ENCODE measurements at places on chromosomes 13 and 19. TPM values are rescaled to one million over a fixed set of nuclear protein-coding genes. Genes with fewer than 3 reads are reported as not detected.

- no peak overlapping the region for H3K4me3 ChIP-seq
- H3K27ac ChIP-seq: no peak overlapping the region
- H3K27me3 ChIP-seq: no peaks in the 10 kb centered on the region
- no peaks in the 10 kb centered on the region for H3K4me1 ChIP-seq
- H3K36me3 ChIP-seq: no peaks in the 10 kb centered on the region
- DNase-seq: no peak
These were observed 4.8 kb downstream of the CEBPA start for GRCh38 chr19:33297401-33298145.

The SYNGR4 gene
- not detected for total RNA-seq

The CBY2 gene
- not detected for total RNA-seq

- peak overlapping the region; percentile 57 for H3K4me3 ChIP-seq
- peaks cover 100% of the 10 kb centered on the region for H3K4me1 ChIP-seq
- H3K36me3 ChIP-seq: no peaks in the 10 kb centered on the region
- no peaks in the 10 kb centered on the region for H3K27me3 ChIP-seq
- peak; percentile 79 for DNase-seq
These were observed 23.4 kb downstream of the UBAC2 start for GRCh38 chr13:99224021-99224420.

The ZNF442 gene
- total RNA-seq: 6.3 TPM

DNA sequence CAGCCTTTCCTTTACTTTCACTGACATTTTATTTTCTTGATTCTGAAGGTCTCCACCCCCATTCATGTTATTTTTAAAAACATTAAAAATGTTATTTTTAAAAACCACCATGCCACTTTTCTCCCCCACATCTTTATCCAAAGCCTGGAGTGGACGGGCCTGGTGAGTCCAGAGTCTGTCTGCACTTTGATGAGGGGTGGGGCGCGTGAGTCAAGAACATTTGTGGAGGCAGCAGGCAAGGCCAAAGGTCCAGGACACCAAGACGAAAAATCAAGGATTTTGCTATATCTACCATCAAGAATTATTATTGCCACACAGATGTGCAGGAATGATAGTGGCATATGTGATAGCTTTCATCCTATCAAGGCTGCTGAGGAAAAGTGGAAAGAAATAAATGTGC, 224.9 kb downstream of the FGF9 start:
- no peaks in the 10 kb centered on the region for H3K27me3 ChIP-seq
- H3K27ac ChIP-seq: no peak overlapping the region
- H3K4me3 ChIP-seq: no peak overlapping the region
- H3K4me1 ChIP-seq: 0 out of 2 replicates have a peak, but pooled peaks cover 2% of the 10 kb centered on the region

The GAPDHS gene
- total RNA-seq: not detected

The GJB6 gene
- total RNA-seq: not detected

The CACNG7 gene
- total RNA-seq: not detected

- no peaks in the 10 kb centered on the region for H3K4me1 ChIP-seq
- no peaks in the 10 kb centered on the region for H3K27me3 ChIP-seq
- H3K36me3 ChIP-seq: no peaks in the 10 kb centered on the region
- H3K4me3 ChIP-seq: no peak overlapping the region
These were observed 226.8 kb downstream of the TBC1D4 start for GRCh38 chr13:75255147-75255546.

- H3K4me3 ChIP-seq: no peak overlapping the region
- H3K27me3 ChIP-seq: no peaks in the 10 kb centered on the region
- H3K27ac ChIP-seq: no peak overlapping the region
These were observed 45.3 kb upstream of the PCDH9 start for GRCh38 chr13:67275351-67275960.

GRCh38 chr13:111359930-111360329, 39.5 kb downstream of the TEX29 start:
- H3K27ac ChIP-seq: no peak overlapping the region
- DNase-seq: no peak
- no peaks in the 10 kb centered on the region for H3K27me3 ChIP-seq

The FBN3 gene
- total RNA-seq: not detected

- no peak overlapping the region for H3K4me3 ChIP-seq
- no peak overlapping the region for H3K27ac ChIP-seq
- peaks cover 2% of the 10 kb centered on the region for H3K4me1 ChIP-seq
These were observed 12.7 kb downstream of the SUGT1 start for GRCh38 chr13:52665325-52665724.

DNA sequence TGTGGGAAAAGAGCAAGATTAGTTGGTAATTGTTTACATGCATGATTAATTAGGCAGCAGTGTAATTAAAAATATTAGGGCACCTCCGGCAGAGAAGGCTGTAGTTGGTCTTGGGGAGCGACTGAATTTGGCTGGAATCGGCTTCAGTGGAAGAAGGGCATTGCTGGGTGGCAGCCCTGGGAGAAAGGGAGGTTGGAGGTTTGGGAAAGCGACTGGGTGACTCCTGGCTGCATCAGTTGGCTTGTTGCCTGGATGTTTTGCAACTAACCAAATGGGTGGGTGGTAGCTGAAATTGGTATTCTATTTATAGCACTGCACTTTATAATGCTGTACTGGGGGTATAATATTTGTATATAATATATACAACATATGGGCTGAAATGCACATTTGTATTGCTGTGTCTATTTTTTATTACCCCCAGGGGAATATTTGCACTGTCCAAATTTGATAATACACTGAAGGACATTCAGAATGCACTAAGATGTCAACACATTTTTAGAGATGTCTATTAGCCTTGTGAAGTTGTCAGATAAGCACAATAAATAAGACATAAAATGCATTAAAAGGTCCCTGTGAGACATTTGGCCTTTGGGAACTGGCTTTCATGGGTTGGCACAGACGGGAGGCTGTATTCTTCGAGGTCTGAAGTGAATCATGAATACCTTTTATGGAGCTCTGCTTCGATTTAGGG, 1.7 kb downstream of the B3GLCT start:
- peaks cover 8% of the 10 kb centered on the region for H3K4me1 ChIP-seq
- H3K27ac ChIP-seq: no peak overlapping the region
- no peak for DNase-seq
- no peaks in the 10 kb centered on the region for H3K27me3 ChIP-seq
- peak overlapping the region; percentile 61 for H3K4me3 ChIP-seq

DNA sequence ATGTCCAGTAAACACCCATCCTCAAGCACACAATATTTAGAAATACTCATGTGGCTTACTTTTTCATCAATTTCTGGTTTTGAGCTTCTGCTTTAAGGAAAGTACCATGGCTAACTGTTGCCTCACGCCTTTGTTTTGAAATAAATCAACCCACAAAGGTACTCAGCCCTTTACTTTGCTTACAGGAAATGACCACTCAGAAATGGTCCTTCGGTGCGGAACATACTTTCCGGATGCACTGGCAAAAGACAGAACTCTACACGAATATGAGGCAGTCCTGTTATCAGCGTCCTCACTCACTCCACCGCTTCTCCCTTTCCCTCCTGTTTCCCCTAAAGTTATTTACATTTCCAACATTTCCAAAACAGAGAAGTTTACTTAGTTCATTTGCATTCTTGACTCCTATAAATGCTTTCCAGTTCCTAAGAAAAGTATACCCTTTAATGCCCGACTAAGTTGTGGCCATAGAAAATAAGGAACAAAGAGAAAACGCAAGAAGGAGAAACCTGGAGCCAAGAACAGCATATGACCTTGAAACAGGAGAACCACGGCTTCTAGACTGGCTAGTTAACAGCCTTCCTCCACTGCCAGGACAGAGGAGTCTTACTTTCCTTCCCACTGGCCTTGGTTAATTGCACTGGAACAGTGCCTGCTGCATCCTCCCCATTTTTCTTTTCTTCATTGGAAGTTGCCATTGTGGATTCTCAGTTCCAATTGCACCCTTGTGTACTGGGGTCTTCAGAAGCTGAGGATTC, 10.6 kb downstream of the FPR2 start:
- DNase-seq: no peak
- H3K27ac ChIP-seq: no peak overlapping the region
- H3K4me1 ChIP-seq: peaks cover 16% of the 10 kb centered on the region
- H3K27me3 ChIP-seq: no peaks in the 10 kb centered on the region

DNA sequence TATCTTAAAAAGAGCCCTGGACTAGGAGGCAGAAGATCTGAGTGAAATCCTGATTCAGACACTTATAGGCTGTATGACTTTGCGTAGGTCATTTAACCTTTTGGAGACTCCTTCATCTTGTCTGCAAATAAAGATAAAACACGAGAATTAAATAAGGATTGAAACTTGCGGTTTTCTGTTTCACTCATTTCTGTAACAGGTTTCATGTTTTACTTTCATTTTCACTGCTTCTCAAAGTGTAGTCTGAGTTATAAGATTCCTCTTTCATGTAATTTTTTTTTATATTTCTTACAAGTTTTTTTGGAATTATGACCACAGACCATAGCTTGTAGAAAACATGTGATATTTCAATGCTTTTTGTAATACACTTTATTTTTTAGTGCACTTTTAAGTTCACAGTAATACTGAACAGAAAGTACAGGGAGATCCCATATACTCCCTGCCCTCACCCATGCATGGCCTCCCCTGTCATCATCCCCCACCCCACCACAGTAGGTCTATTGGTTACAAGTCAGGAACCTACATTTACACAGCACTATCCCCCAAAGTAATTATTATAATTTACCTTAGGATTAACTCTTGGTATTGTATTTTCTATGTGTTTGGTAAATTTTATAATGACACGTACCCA, 174.6 kb downstream of the ITGBL1 start:
- H3K27me3 ChIP-seq: no peaks in the 10 kb centered on the region
- peak; percentile 41 for DNase-seq
- H3K4me1 ChIP-seq: peaks cover 31% of the 10 kb centered on the region
- peak overlapping the region; percentile 36 for H3K27ac ChIP-seq
- no peaks in the 10 kb centered on the region for H3K36me3 ChIP-seq
- peak overlapping the region; percentile 53 for H3K4me3 ChIP-seq

DNA sequence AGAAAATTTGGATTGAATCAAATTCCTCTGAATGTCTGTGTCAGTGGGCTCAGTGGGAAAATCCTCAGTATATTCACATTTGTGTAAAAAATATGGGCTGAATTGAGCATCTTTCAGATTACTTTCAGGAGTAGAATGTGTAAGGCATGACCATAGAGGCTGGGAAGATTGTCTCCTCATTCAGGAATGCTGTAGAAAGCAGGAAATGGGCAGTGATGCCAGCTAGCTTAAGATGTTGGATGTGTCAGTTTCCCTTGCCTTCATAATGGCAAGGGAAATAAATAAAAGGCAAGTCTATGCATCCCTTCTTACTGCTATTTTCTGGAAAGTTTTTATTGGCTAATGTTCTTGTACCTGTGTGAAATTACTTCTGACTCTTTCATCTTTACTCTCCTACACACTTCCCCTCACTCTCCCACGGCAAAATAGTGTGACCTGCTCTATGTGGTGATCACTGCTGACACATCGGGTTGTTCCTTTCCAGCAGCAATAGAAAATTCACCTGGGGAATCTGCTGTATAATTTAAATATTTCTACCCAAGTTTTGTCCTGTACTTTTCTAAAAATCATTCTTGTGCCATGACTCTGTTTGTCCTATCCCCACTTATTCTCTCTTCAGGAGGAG, 103.2 kb downstream of the LMO7 start:
- H3K4me3 ChIP-seq: no peak overlapping the region
- H3K27me3 ChIP-seq: no peaks in the 10 kb centered on the region
- no peaks in the 10 kb centered on the region for H3K4me1 ChIP-seq
- DNase-seq: no peak
- no peaks in the 10 kb centered on the region for H3K36me3 ChIP-seq
- H3K27ac ChIP-seq: no peak overlapping the region

GRCh38 chr13:27619093-27619727, 1.1 kb downstream of the LNX2 start:
- H3K36me3 ChIP-seq: peaks cover 15% of the 10 kb centered on the region
- peak; percentile 47 for DNase-seq
- H3K27ac ChIP-seq: no peak overlapping the region
- peak overlapping the region; percentile 93 for H3K4me3 ChIP-seq
- H3K27me3 ChIP-seq: no peaks in the 10 kb centered on the region

- H3K36me3 ChIP-seq: no peaks in the 10 kb centered on the region
- H3K27me3 ChIP-seq: no peaks in the 10 kb centered on the region
- H3K4me3 ChIP-seq: no peak overlapping the region
- H3K27ac ChIP-seq: no peak overlapping the region
These were observed 11.3 kb downstream of the NANOS3 start for GRCh38 chr19:13888281-13888680.

GRCh38 chr13:110512198-110512740, 49.3 kb downstream of the RAB20 start:
- peak; percentile 70 for DNase-seq
- H3K4me3 ChIP-seq: no peak overlapping the region
- H3K27me3 ChIP-seq: no peaks in the 10 kb centered on the region
- H3K27ac ChIP-seq: no peak overlapping the region

The ADGRE3 gene
- total RNA-seq: not detected

DNA sequence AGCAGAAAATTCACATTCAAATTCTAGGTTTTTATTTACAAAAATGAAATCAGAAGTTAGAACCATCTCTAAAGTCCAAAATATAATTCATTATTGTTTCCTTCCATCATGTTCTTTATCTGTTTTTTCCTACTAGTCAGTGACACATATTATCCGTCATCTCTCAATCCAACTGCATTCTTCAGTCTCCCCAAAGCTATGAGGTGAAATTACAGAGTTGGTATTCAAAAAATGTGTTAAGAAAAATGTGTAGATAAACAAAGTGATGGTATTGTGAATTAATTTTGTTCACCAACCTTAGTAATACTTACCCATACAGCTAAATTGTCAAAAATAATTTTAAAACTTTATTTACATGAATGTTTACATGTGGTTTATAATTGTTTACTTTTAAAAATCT, 448.7 kb upstream of the MIR17HG start:
- H3K27ac ChIP-seq: no peak overlapping the region
- no peaks in the 10 kb centered on the region for H3K4me1 ChIP-seq
- no peaks in the 10 kb centered on the region for H3K36me3 ChIP-seq
